ENCODE measurements at places on chromosomes 16 and 17.

DNA sequence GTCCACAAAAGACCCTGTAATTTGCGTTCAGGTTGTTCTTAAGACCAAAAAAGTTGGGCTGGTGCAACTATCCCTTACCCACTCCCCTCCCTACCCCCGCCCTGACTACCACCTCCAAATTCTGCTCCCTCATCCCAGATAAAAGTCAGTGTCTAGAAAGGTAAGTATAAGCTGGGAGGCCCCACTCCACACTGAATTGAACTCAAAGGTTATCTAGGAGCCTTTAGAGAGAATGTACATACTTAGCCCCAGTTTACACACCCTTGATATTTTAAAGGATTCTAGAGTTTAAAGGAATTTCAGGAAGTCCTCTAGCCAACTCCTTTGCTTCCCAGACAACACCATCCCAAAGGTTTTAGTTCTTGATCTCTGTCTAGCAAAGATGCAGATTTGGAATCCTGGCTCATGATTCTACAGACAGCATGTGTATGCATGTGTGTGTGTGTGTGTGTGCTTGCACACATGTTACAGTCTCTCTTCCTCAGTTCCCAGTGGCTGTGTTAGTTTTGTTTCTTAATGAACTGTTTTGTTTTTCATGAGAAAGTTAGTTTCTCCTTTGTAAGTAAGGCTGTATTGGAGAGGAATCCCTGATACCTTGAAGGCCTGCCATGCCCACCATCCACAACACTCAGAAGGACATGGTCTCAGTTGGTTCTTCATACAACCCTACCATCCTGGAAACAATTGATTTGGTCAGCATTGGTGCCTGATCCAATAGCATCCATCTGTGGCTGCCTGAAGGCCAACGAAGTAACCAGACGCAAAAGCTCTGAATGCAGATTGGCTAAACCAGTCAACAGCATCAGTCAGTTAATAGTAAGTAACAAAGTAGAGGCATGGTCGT is 281.3 kb downstream of the SOX9 start:
- ATAC-seq = no peak

- ATAC-seq = peak; percentile 72
Measured at GRCh38 chr16:381012-381788, 578 bp downstream of the PGAP6 start.

DNA sequence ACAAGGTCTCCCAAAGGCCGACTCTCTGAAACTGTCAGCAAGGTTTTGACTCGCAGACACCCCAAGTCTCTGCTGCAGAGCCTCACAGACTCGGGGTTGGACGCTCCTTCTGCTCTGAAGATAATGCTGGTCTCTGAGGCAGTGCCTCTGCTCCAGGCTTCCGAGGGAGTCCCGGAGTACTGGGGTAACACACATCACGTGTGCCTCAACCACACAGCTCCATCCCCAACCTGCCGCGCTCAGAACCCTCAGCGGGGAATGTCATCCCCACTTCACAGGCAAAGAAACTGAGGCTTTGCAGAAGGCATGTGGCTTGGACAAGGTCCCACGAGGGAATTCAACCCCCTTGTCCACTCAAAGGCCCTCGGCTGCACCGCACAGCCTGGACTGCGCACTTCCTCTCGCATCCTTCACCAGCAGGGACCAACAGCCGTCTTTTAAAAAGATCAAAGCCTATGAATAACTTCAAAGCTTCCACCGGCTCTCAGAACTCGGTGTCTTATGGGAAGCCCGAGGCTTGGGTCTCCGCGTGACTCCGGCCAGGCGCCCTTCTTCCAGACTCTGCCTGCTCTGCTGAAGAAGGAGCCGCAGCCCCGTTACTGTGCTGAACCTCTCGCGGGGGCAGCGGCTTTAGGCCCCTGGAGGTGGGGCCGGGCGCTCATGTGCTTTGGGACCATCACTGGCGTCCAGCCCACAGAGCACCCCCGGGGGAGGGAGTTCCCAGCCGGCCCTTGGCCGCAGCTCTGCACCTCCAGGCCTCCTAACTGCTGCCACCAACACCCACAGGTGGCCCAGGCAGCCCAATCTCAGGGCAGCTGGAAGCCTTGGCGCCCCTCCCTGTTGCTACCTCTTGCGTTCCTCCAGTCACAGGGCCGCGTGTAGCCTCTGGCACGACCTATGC is 2.2 kb downstream of the TMEM204 start:
- ATAC-seq = no peak

DNA sequence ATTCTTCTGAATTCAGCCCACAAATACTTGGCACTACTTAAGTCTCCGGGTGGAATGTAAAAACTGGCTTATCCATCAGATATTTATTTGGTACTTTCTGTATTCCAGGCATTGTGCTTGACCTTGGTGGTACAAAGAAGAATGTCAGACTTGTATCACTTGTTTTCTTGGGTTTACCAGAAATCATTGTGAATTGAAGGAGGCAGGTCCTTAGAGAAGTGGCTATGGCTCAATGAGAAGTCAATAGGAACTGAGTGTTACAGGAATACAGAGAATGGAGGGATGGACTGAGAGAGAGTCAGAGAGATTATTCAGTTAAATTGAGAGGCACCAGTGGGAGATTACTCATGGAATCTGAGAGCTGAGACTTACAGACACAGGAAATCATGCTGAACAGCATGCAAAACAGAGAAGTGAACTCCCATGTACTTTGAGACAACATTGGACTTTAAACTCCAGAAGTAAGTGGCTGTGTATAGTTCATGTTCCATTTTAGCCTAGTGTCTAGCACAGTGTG is 704.1 kb downstream of the CDH11 start:
- peak; percentile 69 for ATAC-seq

DNA sequence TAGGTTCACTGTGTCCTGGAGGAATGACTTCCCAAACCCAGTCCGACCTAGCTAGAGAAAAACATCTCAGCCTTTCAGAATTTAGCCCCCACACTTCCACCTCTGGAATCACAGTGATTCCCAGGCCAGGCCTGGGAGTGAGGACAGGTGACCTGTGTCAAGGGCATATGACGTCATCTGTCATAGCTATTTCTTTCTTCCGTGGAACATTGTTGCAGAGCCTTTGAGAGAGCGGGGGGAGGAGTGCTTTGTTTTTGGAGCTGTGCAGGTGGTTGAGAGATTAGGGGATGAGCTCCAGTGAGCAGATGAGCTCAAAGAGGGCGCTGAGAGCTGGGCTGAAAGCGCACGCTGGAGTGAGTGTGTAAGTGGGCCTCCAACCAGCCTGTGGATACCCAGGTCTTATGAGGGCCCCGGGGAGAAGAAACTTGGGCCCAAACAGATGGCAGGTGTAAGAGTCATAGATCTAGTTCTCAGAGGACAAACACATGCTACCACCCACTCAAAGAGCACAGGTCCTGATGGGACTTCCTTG is 344.8 kb downstream of the SNX29 start:
- ATAC-seq = no peak

- no peak for ATAC-seq
Measured at GRCh38 chr17:49554694-49555494, 20.8 kb upstream of the NXPH3 start.

GRCh38 chr17:48873209-48873608 is 19.4 kb upstream of the ATP5MC1 start:
- ATAC-seq = no peak

- ATAC-seq = no peak
Measured at GRCh38 chr17:39222866-39223834, 2.6 kb downstream of the STAC2 start.

DNA sequence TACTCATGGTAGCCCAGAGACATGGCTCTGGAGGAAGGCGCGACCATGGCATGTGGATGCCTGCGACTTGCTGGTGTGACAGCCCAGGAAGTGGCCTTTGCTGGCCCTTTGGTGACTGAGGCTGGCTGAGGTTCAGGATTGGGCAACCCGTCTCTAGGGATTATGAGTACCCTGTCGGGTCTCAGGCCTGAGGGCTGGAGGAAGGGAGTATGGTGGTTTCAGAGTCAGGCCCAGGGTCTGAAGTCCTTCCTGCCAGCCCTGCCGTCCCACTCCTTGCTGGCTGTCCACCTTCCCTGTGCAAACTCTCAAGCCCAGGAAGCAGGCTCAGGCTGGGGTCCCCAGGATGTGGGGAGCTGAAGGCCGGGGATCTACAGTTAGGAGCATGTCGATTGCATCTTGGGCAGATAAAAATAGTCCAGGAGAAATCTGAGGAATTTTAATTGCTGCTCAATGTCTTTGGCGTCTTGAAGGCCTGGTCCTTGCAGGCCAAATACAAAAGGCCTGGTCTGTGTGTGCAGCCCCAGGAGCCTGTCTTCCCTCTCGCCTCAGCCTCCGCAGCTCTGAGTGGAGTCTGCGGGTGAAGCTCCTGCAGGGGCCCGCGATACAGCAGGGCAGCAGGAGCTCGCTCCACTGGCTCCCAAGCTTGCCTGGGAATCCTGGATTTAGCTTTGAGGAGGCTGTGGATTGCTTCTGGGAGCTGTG is 52.5 kb downstream of the NKD1 start:
- ATAC-seq = no peak
